ENCODE measurements at places on chromosomes 1 and 21.

DNA sequence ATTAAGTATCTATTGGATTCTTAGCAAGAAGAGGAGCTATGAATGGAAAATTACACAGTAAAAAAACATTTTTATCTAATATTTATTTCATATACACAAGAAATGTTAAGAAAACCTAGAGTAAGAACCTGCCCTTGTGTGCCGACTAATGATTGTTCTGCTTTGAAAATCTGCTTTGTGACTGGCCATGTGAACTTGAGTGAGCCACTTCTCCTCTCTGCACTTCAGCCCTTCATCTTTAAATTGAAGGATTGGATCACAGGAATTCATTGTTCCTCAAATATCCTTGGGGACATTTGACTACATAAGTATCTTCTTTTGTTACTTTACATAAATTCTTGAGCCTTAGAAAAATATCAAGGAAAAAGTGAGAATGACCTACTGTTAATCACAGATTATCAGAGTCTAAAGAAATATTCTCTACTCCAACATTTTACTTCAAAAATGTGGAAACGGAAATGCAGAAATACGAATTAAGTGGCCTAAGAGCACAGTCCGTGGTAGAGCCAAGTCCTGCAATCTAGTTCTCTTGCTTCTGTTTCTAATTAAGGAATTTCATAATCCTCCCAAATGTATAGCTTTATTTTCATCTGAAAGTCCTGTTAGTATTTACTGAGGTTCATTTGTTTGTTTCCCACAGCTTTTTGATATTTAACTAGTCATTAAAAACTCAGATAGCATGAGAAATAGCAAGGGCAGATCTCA lies 46.3 kb upstream of the SAMSN1 start:
- no peak for DNase-seq

DNA sequence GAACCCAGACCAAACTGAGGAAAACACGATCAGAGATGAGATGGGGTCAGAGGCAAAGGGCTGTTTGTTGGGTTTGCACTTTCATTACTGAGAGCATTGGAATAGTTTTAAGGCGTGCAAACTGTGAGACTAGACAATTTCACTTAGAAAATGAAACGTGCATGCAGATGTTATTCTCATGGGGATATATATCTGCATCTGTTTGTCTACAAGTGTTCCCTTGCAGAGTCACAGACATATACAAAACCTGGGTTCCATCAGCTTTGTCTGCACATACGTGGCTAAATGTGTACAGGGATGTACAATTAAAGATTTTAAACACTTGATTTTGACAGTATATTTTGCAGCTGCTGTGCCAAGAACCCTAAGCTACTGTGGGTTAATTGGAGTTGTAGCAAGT lies 355.4 kb downstream of the KIF26B start:
- DNase-seq = no peak

GRCh38 chr1:205985330-205986005 lies 17.7 kb downstream of the RAB7B start:
- DNase-seq = no peak

GRCh38 chr21:17472592-17473271 lies 40.1 kb upstream of the CXADR start:
- no peak for DNase-seq

- DNase-seq = no peak
Measured at GRCh38 chr1:59113876-59114457, 182.9 kb upstream of the FGGY start.

- no peak for DNase-seq
Measured at GRCh38 chr1:91828583-91829281, 57.2 kb downstream of the TGFBR3 start.

- DNase-seq = no peak
Measured at GRCh38 chr1:26239936-26240335, 5.9 kb downstream of the CEP85 start.

DNA sequence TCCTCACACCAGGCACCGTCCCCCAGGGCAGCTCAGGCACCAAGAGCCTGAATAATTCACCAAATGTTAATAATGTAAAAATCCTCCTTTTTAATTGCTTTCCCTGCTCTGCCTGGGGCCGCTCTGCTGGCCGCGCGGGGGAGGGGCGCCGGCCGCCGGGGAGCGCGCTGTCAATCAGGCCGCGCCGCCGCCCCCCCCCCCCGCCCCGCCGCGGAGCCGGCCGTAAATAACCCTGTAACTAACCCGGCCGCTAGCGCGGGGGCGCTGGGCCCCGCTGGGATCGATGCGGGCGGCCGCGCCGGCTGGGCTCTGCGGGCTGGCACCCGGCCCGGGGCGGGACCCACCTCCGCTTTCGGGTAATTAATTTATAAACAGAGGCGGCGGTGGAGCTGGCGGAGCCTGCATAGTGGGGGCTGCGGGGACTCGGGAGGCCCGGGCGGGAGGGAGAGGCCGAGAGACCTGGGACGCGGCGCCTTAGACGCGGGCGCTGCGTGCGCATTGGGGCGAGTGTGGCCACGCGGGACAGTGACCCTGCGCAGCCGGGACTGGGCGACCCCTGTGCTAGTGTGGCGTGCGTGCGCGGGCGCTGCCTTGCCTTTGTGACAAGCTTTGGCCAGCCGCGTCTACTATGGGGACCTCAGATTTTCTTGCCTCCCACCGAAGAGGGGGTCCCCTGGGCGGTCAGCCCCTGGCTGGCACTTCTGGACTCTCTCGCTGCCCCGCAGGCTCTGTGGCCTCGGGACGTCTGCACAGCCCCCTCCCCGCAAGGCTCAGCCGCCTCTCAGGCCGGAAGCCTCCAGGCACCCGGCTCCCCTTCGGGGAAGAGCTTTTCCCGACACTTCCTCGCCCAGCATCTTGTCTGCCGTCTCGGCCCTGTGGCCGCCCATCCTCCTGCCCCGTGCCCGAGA lies 16.6 kb downstream of the SAMD11 start:
- no peak for DNase-seq

DNA sequence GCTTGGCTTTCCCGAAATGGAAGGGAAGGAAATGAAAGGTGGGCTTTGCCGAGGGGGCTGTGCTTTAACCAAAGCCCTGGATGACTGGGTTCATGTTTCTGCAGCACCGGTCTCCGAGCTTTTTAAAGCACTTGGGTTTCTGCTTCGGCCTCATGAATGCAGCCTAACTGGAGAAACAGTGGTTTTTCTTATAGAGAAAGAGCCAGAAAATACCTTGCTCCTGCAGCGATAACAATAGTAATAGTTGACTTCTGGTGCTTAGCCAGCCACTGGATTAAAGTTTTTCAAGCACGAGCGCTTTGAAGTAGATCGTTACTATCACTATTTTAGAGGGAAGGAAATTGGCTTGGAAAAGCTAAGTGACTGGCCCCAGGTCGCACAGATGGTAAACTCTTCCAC lies 500 bp upstream of the DOCK7 start:
- no peak for DNase-seq

GRCh38 chr1:200118779-200119505 lies 91.4 kb downstream of the NR5A2 start:
- DNase-seq = no peak

GRCh38 chr1:180652792-180653191 lies 21.0 kb downstream of the XPR1 start:
- DNase-seq = no peak

GRCh38 chr1:102595106-102595505 lies 513.2 kb downstream of the COL11A1 start:
- no peak for DNase-seq

GRCh38 chr1:100177295-100178041 lies 588 bp downstream of the LRRC39 start:
- DNase-seq = no peak

- no peak for DNase-seq
Measured at GRCh38 chr1:199247891-199248290, 609.1 kb downstream of the PTPRC start.

GRCh38 chr1:14919751-14920150 lies 233.8 kb upstream of the TMEM51 start:
- DNase-seq = no peak

DNA sequence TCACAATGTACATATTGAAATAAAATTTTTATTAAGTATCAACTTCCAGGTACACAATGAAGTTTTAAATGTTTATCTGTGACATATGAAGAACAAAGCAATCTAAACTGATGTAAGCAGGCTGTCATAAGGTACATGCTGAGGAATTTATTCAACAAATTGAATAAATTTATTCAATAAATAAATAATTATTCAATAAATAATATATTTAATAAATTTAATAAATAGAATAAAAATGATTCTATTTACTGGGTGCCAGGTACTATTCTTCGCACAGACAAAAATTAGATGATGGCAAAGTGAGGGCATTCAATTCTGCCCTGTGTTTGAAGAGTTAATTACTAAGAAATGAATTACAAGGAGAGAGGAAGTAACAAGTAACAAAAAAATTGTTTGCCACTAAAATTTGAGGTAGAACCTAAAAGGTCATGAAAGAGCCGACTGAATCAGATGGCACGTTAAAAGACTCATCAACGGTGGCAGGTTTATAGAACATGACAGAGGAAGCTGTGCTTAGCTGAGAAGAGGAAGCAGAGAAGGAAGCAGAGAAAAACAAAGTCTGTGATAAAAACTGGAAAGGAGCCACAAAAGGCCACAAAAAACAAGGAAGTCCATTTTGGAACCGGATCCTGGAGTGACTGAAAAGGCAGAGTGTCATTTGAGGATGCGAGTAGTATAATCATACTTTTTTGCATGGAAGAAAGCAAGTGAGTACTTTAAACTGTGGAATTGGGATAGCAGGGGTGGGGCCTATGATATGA lies 2.2 kb upstream of the USP24 start:
- no peak for DNase-seq

DNA sequence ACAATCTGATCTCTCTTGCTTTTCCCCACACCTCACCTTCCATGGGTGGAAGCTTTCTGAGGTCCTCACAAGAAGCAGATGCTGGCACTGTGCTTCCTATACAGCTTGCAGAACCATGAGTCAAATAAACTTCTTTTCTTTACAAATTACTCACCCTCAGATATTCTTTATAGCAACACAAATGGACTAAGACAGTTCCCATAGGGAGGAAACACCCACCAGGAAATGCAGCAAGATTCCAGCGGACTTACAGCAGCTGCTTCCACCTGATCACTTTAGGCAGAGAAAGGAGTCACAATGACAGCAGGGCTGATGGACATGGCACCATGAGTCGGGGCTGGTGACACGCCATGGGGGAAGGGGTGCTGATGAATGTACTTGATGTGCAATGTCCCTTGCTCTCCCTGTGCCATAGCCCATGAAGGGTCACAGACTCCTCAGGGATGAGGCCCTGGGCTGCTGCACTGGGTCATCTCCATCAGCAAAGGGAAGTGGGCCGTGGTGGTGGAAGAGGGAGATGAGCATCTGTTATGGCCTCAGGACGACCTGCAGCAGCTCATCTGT lies 53.9 kb downstream of the PRSS38 start:
- DNase-seq = no peak

GRCh38 chr1:111789666-111790316 lies 34.1 kb downstream of the DDX20 start:
- DNase-seq = no peak

- DNase-seq = no peak
Measured at GRCh38 chr1:86184426-86184825, 27.9 kb upstream of the COL24A1 start.

GRCh38 chr1:240310226-240310925 lies 218.7 kb downstream of the FMN2 start:
- DNase-seq = no peak

DNA sequence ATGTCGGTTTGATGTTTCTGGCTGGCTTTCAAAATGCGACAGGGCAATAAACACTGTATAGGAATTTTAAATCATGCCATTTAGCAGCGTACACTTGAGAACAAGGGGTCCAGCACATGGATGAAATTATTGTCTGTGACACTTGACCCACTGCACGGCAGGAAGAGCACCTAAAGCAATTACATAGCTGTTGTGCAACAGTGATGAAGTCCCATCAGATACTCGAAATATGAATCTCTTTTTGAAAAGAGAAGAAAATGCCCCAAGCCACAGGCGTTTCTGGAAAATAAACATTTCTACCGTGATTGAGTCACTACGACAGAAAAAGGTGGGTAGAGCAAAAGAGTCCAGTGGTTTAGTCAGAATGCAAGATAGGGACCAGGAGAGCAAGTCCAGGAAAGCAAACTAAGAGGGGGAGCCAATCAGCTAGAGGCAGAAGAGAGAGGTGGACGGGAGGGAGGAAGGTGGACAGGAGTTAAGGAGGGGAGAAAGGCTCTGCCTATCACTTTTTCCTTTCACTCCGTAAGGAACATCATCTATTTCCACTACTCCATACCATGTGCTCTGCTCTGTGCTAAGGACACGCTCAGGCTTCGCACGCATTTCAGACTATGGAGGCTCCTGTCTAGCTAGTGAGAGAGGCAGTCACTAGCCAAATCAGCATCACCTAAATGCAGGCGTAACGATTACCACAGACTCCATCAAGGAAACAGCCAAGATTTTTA lies 6.4 kb downstream of the DSCAM start:
- no peak for DNase-seq

DNA sequence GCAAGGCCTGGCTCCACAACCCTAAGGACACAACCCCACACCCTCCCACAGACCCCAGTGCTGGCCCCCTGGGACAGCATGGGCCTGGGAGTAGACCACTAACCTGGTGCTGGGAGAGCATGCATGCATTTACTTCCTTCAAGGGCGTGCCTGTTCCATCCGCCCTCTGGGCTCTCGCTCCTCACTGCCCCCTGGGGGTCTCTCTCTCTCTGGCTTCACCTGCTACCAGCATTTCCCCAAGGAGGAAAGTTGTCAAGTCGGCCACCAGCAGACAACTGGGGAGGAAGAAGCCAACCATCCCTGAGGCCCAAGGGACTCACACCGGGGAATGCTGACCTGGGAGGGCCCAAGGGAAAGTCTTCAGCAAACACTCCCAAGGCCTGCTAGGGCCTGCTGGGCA lies 6.5 kb downstream of the LRP8 start:
- no peak for DNase-seq

GRCh38 chr1:206000641-206001339 lies 2.4 kb downstream of the RAB7B start:
- DNase-seq = no peak

GRCh38 chr1:110048240-110048639 lies 13.8 kb downstream of the STRIP1 start:
- DNase-seq = no peak

- no peak for DNase-seq
Measured at GRCh38 chr1:161241682-161242081, 3.7 kb upstream of the NR1I3 start.

GRCh38 chr21:43611598-43612369 lies 47.5 kb downstream of the HSF2BP start:
- no peak for DNase-seq

- no peak for DNase-seq
Measured at GRCh38 chr1:177171536-177172123, 872 bp downstream of the BRINP2 start.

- DNase-seq = no peak
Measured at GRCh38 chr1:153957744-153958110, 685 bp downstream of the CRTC2 start.
